Small intestine (tissue), 16 donors: ENCODE measurements at places on chromosomes 7 and 10. TPM values are rescaled to one million over a fixed set of nuclear protein-coding genes. Genes with fewer than 3 reads are reported as not detected.

- H3K27me3 ChIP-seq, result no peaks in the 10 kb centered on the region
- H3K27ac ChIP-seq, result no peak overlapping the region
- DNase-seq, result no peak
- H3K4me1 ChIP-seq, result peaks cover 63% of the 10 kb centered on the region
- H3K36me3 ChIP-seq, result no peaks in the 10 kb centered on the region
- H3K4me3 ChIP-seq, result no peak overlapping the region
Observed at GRCh38 chr10:71344154-71344925, 25.3 kb downstream of the SLC29A3 start.

DNA sequence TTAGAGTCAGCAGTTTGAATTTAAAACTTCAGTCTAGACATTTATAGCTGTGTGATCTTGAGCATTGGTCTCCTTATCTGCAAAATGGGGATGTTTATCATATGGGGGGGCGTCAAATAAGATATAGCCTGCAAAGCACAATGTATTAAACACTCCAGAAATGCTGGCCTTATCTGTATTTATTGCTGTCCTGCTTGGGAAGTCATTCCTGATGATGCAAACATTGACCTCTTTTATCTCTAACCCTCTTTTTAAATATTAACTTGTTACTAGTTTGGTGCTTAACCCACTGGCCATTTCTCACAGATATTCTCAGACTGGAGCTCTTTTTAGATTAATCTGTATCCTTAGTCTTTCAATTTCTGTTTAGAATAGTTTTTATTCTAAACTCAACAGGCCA lies 13.2 kb downstream of the MRPS33 start:
- no peak overlapping the region for H3K27ac ChIP-seq
- H3K27me3 ChIP-seq, result no peaks in the 10 kb centered on the region
- no peak overlapping the region for H3K4me3 ChIP-seq
- no peaks in the 10 kb centered on the region for H3K36me3 ChIP-seq

DNA sequence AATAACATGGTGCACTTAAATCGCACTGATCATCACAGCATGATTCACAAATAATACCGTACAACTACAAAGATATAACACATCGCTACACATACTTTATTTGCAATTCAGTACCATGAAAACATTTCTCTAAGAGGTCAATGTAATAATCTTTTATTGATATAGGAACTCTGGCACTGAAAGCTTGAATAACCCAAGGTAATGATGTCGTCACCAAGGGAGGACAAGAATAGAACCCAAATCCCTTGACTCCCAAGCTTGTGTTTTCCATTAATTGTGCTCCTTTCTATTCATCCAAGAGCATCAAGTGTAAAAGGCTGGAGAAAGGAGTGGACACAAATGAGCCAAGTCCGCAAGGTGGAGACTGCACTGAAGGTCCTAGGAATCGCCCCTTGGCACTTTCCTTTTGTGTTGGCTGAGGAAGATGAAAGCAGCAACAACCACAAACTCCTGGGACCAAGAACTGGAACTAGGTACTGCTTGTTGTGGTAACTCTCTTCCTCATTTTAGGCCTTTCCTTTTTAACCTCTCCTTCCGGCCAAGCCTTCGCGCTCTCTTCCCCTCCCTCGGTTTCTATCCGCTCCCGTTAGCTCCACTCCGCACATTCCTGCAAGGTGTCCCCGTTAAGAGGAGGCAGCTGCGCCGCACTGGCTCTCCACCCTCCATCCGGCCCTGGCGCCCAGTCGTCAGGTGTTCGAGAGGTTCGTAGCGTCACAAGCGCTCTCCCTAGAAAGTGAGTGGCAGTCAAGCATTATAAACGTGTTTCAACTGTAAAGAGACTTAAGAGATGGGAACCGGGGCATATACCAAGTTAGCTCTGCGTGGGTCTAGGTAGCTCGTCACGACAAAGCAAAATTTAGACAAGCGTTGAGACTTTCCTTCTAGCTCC lies 1.0 kb upstream of the CBLL1 start:
- no peaks in the 10 kb centered on the region for H3K36me3 ChIP-seq
- H3K27me3 ChIP-seq, result no peaks in the 10 kb centered on the region
- peak overlapping the region; percentile 99 for H3K27ac ChIP-seq
- H3K4me1 ChIP-seq, result peaks cover 13% of the 10 kb centered on the region
- DNase-seq, result no peak
- peak overlapping the region; percentile 77 for H3K4me3 ChIP-seq

DNA sequence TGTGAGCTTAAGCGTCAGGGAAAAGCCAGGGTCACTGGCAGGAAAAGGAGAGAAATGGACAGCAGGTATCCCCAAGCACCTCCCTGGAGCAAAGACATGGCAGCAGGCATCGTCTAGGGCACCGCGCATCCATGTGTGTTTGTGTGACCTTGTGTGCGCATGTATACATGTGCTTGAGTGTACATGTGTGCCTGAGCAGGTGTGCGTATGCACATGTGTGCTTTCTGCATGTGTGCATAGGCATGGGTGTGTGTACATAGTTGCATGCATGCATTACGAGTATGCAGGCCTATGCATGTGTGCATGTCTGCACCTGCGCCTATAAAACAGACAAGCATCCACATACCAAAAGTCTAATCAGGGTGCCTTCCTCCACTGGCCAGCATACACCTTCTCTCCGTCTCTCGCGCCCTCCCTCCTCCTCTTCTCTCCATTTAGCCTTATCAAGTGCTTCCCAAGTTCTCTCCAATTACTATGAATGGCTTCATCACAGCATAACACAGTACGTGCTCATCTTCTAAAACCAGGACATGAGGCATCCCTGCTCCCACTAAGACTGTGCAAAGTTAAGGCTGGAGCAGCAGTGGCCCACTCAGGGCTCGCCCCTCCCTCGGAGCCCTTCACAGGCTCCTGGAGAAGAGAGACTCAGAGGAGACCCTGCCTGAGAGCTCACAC lies 30.6 kb downstream of the RASGEF1A start:
- no peaks in the 10 kb centered on the region for H3K4me1 ChIP-seq
- no peak for DNase-seq
- H3K27ac ChIP-seq, result no peak overlapping the region
- peaks cover 3% of the 10 kb centered on the region for H3K27me3 ChIP-seq
- no peaks in the 10 kb centered on the region for H3K36me3 ChIP-seq
- no peak overlapping the region for H3K4me3 ChIP-seq

GRCh38 chr7:104272767-104273384 lies 55.5 kb upstream of the LHFPL3 start:
- H3K4me3 ChIP-seq, result no peak overlapping the region
- no peak overlapping the region for H3K27ac ChIP-seq
- H3K36me3 ChIP-seq, result no peaks in the 10 kb centered on the region
- H3K4me1 ChIP-seq, result no peaks in the 10 kb centered on the region
- H3K27me3 ChIP-seq, result no peaks in the 10 kb centered on the region
- peak; percentile 27 for DNase-seq

GRCh38 chr7:156777364-156778069 lies 115.5 kb downstream of the LMBR1 start:
- no peak overlapping the region for H3K4me3 ChIP-seq
- H3K4me1 ChIP-seq, result no peaks in the 10 kb centered on the region
- no peaks in the 10 kb centered on the region for H3K27me3 ChIP-seq
- H3K36me3 ChIP-seq, result peaks cover 2% of the 10 kb centered on the region
- no peak overlapping the region for H3K27ac ChIP-seq

DNA sequence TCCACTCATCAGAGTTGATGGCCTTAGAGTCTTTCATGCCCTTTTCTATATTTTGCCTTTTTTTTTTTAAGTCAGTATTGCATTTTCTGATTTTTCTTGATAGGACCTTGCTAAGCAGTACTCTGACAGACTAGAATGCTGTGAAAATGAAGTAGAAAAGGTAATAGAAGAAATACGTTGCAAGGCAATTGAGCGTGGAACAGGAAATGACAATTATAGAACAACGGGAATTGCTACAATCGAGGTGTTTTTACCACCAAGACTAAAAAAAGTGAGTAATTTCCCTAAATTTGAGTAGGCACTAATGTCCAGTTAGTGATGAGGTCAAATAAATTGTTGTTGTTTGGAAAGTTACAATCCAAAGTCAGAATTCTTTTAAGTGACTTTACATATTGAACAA lies 7.4 kb downstream of the NUB1 start:
- no peak for DNase-seq
- H3K4me1 ChIP-seq, result peaks cover 6% of the 10 kb centered on the region
- H3K4me3 ChIP-seq, result no peak overlapping the region
- no peaks in the 10 kb centered on the region for H3K27me3 ChIP-seq
- H3K27ac ChIP-seq, result peak overlapping the region; percentile 8

DNA sequence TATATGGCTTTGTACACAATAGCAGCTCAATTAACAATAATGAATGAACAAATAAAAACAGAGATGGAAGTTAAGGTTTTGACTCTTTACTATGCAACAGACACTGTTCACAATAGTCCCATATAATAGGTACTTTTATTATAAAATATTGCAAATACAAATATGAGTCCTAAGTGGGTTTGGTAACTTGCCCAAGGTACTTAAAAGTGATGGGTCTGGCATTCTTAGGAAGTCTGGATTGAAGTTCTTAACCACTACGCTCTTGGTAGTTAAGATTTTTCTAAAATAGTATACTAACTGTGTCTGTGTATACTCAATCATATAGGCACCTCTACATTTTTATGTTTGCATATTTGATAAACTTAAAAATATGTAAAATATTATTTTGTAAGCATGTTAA lies 55.5 kb downstream of the HGF start:
- H3K36me3 ChIP-seq, result no peaks in the 10 kb centered on the region
- H3K27me3 ChIP-seq, result no peaks in the 10 kb centered on the region
- DNase-seq, result no peak
- H3K4me3 ChIP-seq, result no peak overlapping the region

Gene GOLGA7B
- polyA plus RNA-seq, result 3.6 TPM

Gene PLXDC2
- polyA plus RNA-seq, result 0.89 TPM

Gene TAS2R5
- polyA plus RNA-seq, result not detected

Gene PNLIPRP2
- polyA plus RNA-seq, result 92.8 TPM

Gene DNTT
- polyA plus RNA-seq, result not detected

Gene KCNH2
- polyA plus RNA-seq, result 3.7 TPM
